Posterior cingulate gyrus (tissue), 11 donors: ENCODE measurements at places on chromosomes 7 and 10.

GRCh38 chr7:21616796-21617436 lies 74.1 kb downstream of the DNAH11 start:
- DNase-seq, result no peak

- DNase-seq, result no peak
Observed at GRCh38 chr7:157977306-157977705, 610.3 kb downstream of the PTPRN2 start.

DNA sequence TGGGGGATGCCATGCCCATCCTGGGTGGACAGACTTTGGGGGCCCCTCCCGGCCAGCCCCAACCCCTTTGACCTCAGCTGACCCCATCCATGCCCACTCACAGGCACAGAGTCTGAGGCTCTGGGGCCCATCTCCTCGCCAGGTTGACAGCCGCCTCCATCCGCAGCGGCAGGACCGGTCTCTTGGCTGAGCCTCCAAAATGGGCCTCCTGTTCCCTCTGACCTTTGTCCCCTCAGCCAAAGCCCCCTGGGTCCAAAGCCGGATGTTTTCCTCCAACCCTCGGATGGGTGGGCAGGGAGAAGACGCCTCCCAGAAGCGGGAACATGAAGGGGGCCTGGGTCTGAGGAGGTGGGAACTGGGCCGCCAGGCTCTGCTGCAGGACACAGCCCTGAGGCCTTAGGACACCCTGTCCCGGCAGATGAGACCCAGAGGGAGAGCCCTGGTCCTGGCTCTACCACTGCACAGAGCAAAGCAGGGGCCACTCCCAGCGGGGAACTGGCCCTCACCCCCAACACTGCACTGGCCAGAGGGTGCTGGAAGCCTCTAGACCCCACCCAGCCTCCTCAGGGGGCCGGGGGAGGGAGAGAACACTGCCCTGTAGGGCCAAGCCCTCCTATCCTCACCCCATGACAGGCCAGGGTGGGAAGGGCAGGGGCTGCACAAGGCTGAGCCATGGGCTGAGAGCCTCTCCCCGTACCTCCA lies 12.6 kb downstream of the PDGFA start:
- peak; percentile 46 for DNase-seq

DNA sequence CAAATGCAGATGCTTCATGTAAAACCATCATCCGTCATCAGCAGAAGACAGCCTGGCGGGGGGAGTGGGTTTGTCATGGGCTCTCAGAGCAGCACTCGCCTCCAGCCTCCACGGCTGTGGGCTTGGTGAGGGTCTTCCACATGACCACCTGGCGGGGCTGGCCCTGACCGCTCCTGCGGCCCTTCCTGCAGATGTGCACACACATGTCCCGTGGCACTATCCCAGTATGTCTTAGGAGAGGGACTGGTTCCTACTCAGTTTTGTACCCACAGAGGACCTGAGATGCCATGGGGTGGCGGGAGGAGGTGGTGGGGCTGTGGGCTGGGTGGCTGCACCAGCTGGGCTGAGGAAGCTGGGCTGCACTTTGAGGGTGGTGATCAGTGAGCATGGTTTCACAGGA lies 4.7 kb downstream of the IDI2 start:
- no peak for DNase-seq

GRCh38 chr10:92187101-92187500 lies 103.8 kb downstream of the CPEB3 start:
- DNase-seq, result no peak

- no peak for DNase-seq
Observed at GRCh38 chr10:110409926-110410325, 87.8 kb upstream of the DUSP5 start.

DNA sequence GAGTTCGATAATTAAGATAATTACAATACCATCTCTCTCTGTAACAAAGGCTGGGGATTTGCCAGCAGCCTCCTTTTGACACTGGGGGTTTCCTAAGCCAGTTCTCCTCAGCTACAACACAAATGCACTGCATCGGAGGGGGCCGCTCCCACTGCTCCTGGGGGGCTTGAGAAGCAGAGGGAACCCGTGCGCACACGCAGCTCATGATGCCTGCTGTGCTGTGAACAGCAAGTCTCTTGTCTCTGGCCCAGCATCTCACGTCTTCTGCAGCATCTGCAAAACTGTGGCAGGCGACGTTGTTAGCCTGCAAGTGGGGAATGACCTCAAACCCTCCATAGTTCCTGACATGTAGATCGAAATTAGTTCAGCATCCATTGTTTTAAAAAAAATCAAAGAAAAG lies 5.5 kb downstream of the VIPR2 start:
- DNase-seq, result no peak

- peak; percentile 98 for DNase-seq
Observed at GRCh38 chr10:122461367-122461728, at the start of gene HTRA1. Gene HTRA1 (plus strand): TSS chr10:122461553. CDS start chr10:122461653, 100 bp downstream.

DNA sequence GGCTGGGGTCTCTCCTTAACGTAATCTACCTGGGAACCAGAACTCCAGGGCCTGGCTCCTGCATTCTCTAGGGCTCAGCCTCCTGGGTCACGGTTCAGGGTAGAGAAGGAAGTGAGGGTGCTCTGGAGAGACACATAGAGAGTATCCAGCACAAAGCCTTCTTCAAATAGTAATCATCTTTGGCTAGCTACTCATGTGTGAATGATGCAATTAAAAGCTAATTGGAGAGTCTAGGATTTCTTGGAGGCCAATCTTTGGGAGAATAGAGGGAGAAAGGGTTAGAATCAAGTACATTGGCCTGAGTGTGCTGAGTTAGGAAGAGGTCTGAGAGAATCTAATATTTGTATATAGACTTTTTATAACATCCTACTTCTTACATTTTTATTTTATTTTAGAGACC lies 24.0 kb upstream of the MALRD1 start:
- no peak for DNase-seq

GRCh38 chr10:129416956-129417765 lies 49.9 kb upstream of the MGMT start:
- DNase-seq, result no peak

- no peak for DNase-seq
Observed at GRCh38 chr10:5655121-5655520, 11.3 kb downstream of the ASB13 start.

GRCh38 chr7:39407137-39407536 lies 159.1 kb upstream of the YAE1 start:
- DNase-seq, result no peak
